Stimulated activated CD4-positive, alpha-beta T cell treated with anti-CD3 and anti-CD28 coated beads, Interleukin-15, amount 100 ng/mL, for 24 hours (primary cell): ENCODE measurements at places on chromosomes 7 and 10.

GRCh38 chr7:16918288-16918895 lies 36.6 kb upstream of the AGR3 start:
- peak; percentile 33 for DNase-seq

DNA sequence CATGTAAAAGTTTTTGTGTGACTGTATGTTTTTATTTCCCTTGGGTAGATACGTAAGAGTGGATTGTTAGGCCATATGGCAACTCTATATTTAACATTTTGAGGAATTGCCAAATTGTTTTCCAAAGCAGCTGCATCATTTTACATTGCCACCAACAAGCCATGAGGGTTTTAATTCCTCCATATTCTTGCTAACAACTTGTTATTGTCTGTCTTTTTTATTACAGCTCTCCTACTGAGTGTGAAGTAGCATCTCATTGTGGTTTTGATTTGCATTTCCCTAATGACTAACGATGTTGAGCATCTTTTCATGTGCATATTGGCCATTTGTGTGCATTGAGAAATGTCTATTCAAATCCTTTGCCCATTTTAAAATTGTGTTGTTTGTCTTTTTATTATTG lies 94.9 kb downstream of the CARD11 start:
- no peak for DNase-seq

- no peak for DNase-seq
Measured at GRCh38 chr10:120069700-120070099, 177.2 kb downstream of the SEC23IP start.

DNA sequence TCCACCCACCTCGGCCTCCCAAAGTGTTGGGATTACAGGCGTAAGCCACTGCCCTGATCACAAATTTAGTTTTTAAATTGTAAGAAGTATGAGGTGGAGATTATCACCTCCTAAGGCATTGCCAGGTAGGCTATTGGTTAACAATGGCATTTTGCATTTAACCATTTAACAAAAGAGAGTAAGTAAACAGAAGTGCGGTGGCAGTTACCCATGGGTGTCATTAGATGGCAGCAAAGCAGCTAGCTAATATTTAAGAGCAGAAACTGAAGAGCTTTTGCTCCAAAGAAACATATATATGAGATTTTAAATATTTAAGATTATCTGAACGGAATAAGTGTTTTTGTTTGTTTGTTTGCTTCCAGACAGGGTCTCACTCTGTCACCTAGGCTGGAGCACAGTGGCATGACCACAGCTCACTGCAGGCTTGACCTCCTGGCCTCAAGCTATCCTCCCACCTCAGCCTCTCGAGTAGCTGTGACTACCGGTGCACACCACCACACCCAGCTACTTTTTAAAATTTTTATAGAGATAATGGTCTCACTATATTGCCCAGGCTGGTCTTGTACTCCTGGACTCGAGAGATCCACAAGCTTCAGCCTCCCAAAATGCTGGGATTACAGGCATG lies 325.5 kb upstream of the C7orf33 start:
- DNase-seq = no peak

GRCh38 chr7:14016950-14017349 lies 27.5 kb upstream of the ETV1 start:
- DNase-seq = no peak

GRCh38 chr10:124027031-124027611 lies 66.3 kb downstream of the CHST15 start:
- no peak for DNase-seq

- no peak for DNase-seq
Measured at GRCh38 chr7:152872061-152872744, 112.7 kb downstream of the ACTR3B start.

DNA sequence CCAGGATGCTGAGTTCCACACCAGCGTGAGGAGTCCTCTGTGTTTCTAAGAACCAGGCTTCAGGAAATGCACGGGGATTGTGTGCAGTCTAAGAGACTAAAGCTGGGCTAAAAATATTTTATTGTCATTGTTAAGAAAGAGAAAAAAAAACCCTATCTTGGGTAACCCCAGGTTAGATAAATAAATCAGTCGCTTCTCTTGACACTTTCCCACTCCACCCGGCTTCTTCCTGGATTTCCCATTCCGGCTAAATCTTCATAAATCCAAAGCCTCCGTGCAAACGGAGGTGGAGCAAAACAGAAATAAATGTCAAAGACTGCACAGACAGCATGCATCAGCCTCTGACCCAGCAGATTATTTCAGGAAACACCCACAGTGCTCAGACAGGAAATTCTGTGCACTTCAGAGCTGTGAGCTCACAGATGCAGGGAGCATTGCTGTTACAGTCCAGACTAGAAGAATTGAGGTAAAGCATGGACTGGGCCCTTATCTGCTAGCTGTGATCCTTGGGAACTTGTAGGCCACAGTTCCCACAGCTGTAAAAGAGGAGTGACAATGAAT lies 44.8 kb upstream of the GRID1 start:
- DNase-seq = peak; percentile 47

- no peak for DNase-seq
Measured at GRCh38 chr10:70908406-70909296, 20.3 kb upstream of the PCBD1 start.

- no peak for DNase-seq
Measured at GRCh38 chr7:92720604-92721350, 115.6 kb downstream of the CDK6 start.

GRCh38 chr7:44673324-44673723 lies 66.9 kb downstream of the OGDH start:
- no peak for DNase-seq

- no peak for DNase-seq
Measured at GRCh38 chr10:79277579-79278269, 69.5 kb upstream of the PPIF start.

DNA sequence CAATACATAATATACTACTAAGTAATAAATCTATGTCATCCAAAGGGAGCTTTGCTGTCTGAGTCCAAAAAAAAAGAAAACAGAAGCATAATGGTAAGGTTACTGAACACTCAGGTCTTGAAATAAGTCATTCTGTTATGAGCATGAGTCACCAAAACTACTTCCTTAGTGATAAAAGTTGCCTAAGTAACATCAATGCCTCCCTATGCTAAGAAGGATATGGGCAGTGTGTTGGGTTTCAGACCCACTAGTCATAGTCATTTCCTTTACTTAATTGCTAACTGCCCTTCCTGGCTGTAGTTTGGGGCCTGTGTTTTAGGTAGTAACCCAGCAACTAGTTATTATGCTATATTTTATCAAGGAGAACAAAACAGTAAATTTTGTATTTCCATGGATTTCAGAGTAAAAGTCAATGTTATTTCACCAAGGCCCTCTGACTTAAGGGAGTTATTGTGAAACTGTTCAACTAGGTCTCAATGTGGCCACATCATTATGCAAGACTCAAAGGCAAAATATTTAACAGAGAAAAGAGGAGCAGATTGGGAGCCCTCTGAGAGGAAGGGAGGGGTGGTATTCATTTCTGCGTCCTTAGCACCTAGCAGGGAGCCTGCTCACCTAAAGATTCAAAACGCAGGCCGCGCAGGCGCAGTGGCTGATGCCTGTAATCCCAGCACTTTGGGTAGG lies 11.7 kb upstream of the VIM start:
- peak; percentile 27 for DNase-seq

GRCh38 chr7:95546647-95547046 lies 49.7 kb downstream of the PDK4 start:
- no peak for DNase-seq

- no peak for DNase-seq
Measured at GRCh38 chr7:35646289-35647023, 48.5 kb downstream of the HERPUD2 start.
